MV-4-11 (cell line): ENCODE measurements at places on chromosomes 1 and 21.

- no peak for DNase-seq
Observed at GRCh38 chr21:45358261-45358670, 46.7 kb upstream of the COL18A1 start.

GRCh38 chr1:67889953-67890567 is 56.8 kb upstream of the GNG12 start:
- peak; percentile 80 for DNase-seq

- no peak for DNase-seq
Observed at GRCh38 chr1:171495444-171495843, 10.1 kb downstream of the PRRC2C start.

GRCh38 chr1:204746838-204747442 is 61.4 kb upstream of the LRRN2 start:
- peak; percentile 27 for DNase-seq

GRCh38 chr1:115729756-115730155 is 38.8 kb downstream of the CASQ2 start:
- peak; percentile 18 for DNase-seq

GRCh38 chr1:32266921-32267591 is 16.0 kb downstream of the LCK start:
- DNase-seq, result no peak

- DNase-seq, result no peak
Observed at GRCh38 chr1:38527373-38527966, 332.1 kb downstream of the RRAGC start.

- no peak for DNase-seq
Observed at GRCh38 chr1:40257313-40257687, 736 bp upstream of the ZMPSTE24 start.

DNA sequence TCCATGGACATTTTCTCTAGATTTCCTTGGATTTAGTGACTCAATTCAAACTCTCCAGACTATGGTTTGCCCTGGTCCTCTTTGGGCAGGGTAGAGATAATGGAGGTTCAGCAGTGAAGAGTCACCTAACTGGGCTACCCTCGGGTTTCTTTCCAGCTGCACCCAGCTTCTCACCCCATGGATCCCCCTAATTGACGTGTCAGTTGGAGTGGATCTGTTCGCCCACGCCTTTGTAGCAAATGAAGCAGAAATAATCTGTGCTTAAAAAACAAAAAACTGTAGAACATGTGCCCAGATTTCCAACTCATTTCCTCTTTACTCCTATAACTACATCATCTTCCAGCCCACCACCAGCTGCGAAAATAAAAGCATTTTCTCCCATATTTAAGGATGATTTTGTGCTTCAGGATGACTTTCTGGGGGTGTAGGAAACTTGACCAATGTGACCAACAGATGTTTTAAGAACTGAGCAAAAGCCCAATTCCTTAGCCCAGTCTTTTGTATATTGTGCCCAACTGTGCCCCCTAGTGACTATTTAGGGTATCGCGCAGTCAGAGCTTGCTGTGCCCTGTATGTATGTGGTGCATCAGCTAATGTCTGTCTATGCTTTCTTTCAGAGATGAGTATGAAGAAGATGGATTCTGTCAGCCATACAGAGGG is 66.5 kb upstream of the UBE2U start:
- DNase-seq, result peak; percentile 46

DNA sequence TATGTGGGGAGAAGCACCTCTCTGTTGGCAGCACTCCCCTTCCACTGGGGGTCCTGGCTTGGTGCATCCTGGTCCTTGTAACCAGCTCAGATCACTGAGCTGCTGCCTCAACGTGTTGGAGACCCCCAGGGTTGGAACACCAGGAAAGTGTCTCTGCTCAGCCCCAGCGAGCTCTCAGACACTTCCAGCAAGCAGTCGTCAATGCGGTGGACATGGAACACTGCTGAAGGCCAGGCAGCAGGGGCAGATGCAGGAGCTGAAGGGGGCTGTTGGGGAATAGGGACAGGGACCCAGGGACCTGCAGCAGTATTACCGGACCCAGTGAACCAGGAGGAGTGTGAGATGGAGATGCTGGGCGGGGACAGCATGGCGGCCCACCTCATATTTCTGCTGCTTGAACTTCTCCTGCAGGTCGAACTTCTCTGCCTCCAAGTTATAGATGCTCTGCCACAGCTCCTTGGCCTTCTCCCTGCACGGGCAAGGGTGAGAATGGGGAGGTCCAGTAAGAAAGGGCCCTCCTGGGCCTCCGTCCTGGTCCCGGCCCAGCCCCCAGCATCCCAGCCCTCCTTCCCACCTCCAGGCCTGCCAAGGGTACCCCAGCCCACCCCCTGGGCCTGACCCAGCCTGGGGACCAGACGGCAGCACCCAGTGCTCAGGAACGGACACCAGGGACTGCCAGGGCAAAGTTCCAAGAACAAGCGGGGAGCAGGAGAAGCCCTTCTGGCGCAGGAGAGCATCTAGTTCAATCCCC is 16.4 kb downstream of the TNNT2 start:
- DNase-seq, result no peak

DNA sequence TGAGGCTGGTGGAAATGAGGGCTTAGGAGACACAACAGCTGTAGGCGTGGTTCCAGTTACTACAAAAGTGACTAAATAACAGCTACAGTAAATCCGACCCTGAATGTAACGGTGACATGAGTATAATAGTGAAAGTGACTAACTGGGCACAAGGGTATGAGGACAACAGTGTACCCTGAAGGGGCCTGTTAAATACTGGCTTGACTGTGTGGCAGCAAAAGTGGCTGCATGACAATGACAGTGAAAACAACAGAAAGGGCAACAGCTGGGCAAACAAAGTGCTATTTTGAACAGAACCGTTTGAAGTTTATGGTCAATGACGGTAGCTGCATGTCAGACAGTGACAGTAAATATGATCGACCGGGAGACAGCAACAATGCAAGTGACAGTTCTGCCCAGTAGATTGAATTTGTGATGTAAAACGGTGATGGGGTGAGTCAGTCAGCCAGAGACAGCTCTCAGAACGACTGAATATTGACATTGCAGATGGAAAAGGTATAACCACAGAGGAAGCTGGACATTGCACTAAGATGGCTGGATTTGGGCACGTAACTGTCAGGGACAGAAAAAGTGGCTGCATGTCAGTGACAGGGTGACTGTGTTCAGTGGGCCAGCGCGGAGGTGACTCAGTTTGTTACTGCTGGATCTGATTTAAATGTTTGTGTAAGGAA is 1.2 kb upstream of the ZBTB40 start:
- no peak for DNase-seq

DNA sequence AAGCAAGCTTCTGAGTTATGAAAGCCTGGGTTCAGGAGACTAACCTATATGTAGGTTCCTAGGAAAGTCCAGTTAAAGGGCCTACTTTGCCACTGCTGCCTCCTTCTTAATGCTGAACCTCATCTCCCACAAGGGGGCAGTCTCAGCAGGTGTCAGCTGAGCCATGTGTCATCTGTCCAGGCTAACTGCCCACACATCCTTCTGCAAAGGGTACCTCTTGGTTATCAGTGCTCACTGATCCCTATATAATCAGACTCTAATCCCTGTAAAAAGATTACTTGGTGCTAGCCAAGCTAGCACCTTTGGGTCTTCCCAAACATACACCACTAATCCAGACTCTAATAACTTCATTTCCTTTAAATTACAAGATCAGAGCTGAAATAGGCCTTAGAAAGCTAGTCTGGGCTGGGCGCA is 9.0 kb downstream of the PRDX1 start:
- peak; percentile 57 for DNase-seq

DNA sequence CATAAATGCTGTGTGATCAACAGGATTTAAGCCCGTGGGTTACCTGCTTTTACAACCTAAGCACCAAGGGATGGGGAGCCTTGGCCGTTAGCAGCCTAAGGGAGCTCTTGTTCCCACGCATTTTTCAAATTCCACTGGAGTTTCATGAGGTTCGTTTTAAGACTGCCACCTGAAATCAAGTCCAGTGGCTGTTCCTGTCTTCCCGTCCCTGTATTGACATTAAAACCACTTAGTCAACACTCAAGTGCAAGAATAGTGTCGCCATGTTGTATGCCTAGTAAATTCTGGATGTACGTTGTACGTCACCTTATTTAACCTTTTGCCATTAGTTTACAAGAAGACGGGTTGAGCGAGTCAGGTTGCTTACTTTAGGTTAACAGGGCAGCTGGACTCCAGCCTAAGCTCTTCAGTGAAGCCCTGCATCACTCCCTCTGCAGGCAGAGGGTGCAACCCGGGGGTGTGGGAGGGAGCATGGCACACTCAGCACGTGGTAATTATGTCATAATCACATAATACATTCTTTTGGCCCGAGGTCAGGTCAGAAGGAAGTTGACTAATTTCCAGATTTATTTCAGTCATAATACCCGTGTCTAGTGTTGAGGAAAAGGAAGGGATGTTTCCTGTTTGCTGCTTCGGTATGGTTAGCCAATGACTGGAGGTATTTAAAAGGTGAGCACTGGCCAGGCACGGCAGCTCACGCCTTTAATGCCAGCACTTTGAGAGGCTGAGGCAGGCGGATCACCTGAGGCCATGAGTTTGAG is 42.5 kb downstream of the CNST start:
- peak; percentile 97 for DNase-seq

- no peak for DNase-seq
Observed at GRCh38 chr1:20660847-20661206, 342 bp downstream of the DDOST start.

DNA sequence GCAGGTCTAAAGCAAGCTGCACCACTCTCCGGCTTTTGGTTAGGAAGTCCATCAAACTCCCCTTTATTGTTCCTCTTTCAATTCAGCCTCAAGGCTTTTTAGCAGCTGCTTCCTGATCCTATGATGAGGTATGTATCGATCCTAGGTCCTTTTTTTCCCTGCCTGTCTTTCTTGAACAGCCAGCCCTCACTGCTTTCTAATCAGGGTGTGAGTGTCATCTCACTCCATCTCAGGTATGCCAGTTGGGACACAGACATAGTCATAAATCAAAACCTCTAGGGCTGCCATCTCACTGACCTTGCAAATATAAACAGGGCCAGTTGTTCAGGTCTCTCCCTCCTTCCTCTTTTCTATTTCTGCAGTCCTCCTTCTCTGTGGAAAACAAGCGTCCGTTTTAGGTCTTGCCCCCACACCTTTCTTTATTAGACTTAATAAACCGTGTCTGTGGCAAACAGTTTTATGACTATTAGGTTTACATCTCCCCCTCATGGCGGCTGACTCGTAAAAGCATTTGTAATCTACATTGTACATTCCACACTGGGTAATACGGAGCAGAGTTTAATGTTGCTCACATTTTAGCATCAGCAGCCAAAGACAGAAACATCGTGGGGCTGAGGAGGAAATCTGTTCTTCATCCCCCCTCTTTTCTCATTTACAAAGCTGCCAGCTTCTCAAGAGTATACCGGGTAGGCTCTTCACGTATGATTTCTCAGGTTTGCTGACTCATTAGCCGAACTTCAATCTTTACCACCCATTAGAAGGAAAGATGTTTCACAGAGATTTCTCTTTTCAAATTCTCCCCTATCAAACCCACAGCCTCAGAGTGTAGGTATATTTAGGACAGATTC is 11.6 kb downstream of the STYXL2 start:
- DNase-seq, result peak; percentile 32

- no peak for DNase-seq
Observed at GRCh38 chr1:118902711-118903191, 85.4 kb downstream of the TBX15 start.

- DNase-seq, result no peak
Observed at GRCh38 chr1:175733722-175734121, 9.7 kb downstream of the TNR start.

DNA sequence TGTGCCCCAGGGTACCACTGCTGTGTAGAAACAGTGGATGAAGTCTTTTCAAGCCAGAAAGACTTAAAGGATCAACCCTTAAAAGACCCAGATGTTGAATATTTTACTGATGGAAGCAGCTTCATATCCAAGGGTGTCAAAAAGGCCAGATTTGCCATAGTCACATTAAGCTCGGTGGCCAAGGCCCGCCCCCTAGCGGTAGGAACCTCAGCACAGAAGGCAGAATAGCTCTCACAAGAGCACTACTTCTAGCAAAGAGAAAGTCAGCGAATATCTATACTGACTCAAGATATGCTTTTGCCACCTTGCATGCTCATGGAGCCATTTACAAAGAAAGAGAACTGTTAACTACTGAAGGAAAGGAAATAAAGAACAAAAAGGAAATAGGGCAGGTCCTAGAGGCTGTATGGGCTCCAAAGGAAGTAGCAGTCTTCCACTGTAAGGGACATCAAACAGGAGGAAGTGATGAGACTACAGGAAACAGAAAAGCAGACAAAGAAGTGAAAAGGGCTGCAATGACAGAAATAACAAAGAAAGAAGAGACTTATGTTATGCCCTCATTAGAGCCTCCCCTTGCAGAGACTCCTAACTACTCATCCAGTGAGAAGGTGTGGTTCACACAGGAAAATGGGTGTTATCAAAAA is 90.5 kb downstream of the LIPI start:
- peak; percentile 28 for DNase-seq

DNA sequence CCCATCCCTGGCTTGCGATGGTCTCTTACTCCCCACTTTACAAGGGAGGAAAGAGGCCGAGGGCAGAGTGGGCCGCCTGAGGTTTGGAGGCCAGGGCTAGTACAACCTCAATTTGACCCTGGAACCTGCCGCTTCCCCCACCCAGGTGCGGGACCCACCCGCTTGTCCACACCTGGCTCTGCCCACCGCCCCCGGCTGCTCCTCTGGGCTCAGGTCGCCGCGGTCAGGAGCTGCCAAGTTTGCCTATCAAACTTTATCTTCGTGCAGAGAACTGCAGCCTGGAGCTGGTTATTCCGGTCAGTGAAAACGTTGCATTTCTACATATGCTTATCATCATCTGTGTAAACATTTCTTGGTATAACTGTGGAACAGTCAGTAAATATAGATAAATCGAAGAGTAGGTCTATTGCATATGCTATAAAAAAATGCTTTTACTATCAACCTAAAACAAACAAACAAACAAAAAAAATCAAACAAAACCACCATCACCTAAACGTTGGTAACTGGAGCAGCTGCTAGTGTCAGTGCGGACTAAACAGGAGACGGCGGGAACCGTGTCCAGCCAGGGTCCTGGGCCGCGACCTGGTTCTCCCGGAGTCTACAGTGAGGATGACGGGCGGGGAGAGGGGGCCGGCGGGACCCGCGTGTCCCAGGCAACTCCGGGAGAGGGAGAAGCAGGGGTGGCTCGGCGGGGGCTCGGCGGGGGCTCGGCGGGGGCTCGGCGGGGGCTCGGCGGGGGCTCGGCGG is 906 bp upstream of the ADARB1 start:
- DNase-seq, result no peak

GRCh38 chr1:199173356-199173755 is 534.5 kb downstream of the PTPRC start:
- DNase-seq, result peak; percentile 83

GRCh38 chr1:31689854-31690253 is 14.0 kb downstream of the COL16A1 start:
- DNase-seq, result peak; percentile 15
